ENCODE measurements at places on chromosomes 11 and 22.

DNA sequence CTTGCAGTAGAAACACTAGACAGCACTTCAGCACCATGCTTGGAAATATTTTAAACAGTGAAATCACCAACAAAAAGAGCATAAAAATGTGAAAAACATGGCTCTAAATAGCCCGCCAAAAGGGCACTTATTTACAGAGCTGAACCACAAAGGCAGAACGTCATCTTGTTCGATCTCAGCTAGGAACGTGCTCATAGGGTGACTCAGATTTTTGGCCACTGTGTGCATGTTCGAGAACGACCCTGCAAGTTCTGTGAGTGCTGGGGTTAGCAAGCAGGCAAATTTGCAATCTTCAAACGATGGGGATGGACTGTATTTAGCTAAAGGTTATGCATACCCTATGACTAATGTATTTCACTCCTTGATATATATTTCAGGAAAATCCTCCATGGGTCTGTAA, 30.6 kb downstream of the OR2AT4 start:
- no peak for DNase-seq

GRCh38 chr11:126601550-126602215, 246.2 kb downstream of the ST3GAL4 start:
- DNase-seq, result no peak

DNA sequence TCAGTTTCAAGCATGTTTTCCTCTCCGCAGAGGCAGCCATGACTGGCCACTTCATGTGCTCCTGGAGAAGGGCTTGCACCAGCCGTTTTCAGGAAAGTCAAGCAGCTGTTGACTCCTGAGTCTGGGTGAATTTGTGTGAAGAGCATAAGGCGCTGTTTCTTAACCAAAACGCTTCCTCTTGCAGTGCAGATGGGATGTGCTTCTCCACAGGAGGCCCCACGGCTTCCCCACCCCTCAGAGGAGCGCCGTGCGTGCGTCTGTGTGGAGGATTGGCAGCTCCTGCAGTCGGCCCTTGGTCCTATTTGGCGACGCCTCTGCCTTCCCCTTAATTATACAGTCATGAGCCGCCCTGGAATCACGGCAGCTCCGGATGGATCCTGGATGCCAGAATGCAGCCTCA, 54.1 kb upstream of the B3GAT1 start:
- no peak for DNase-seq

GRCh38 chr22:42271906-42272305, 1.5 kb upstream of the TCF20 start:
- no peak for DNase-seq

DNA sequence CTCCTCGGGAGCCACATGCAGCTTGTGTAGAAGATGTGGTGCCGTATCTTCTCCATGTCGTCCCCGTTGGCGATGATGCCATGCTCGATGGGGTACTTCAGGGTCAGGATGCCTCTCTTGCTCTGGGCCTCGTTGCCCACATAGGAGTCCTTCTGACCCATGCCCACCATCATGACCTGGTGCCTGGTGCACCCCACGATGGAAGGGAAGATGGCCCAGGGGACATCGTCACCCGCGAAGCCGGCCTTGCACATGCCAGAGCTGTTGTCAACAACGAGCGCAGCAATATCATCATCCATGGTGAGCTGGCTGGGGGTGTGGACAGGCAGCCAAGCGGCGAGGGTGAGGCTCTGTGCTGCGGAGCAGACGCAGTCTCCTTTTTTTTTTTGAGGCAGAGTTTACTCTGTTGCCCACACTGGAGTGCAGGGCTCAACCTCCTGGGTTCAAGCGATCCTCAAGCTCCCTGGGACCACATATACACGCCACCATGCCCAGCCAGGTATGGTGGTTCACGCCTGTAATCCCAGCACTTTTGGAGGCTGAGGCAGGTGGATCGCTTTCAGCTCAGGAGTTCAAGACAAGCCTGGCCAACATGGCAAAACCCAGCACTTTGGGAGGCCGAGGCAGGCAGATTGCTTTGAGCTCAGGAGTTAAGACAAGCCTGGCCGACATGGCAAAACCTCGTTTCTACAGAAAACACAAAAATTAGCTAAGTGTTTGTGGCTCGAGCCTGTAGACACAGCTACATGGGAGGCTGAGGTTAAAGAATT, 17.3 kb upstream of the EP300 start:
- DNase-seq, result no peak

- DNase-seq, result no peak
Observed at GRCh38 chr11:31442086-31442485, 67.3 kb downstream of the IMMP1L start.

- DNase-seq, result no peak
Observed at GRCh38 chr11:119335655-119336543, 1.6 kb downstream of the RNF26 start.

- DNase-seq, result no peak
Observed at GRCh38 chr11:17531071-17531600, 13.1 kb downstream of the USH1C start.

DNA sequence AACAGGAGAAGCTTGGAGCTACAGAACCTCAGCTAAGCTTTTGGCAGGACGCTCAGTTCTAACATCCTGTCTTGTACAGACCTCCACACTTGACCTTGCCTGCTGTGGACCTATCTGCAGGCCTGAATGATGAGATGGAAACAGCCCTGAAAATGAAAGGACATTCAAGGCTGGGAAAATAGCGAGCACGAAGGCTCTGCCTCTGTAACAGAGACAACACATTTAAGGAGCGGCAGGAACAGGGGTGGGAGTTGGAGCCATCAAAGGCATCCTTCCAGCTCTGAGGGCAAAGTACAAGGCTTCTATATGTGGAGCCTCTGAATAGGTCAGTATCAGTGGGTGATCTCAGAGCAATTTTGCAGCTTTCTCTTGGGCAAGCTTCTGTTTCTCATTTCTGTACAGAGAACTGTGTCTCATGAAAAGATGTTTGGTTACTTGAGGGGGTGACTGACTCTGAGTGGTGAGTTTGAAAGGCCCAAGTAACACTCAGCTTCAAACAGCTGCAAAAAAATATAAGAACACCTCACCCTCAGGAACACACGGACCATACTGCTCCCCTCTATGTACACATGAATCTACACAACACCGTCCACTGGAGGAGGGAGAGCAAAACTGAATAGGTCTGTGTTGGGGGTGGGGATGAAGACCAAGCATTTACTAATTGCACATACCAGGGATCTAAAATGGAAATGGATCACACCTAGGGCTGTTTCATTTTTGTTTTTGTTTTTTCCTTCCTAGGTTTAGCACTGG, 101.6 kb downstream of the CCDC81 start:
- DNase-seq, result no peak

DNA sequence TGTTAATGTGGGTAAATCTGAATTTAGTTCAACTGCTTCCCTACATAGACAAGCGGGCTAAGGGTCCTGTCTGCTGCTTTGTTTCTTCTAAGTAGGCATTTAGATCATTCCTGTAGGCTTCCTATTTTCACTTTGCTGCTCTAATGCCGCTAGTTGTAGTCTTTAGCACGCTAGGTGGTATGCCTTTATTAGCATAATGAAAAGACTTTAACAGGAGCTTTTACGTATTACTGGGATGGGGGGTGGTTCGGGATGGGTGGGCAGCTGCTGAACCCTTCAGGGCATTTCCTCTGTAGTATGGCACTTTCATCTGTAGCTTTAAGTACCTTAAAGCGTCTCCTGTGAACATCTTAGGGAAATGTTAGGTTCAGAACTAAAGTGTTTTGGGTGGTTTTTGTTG, 85.3 kb downstream of the GGT1 start:
- DNase-seq, result no peak

DNA sequence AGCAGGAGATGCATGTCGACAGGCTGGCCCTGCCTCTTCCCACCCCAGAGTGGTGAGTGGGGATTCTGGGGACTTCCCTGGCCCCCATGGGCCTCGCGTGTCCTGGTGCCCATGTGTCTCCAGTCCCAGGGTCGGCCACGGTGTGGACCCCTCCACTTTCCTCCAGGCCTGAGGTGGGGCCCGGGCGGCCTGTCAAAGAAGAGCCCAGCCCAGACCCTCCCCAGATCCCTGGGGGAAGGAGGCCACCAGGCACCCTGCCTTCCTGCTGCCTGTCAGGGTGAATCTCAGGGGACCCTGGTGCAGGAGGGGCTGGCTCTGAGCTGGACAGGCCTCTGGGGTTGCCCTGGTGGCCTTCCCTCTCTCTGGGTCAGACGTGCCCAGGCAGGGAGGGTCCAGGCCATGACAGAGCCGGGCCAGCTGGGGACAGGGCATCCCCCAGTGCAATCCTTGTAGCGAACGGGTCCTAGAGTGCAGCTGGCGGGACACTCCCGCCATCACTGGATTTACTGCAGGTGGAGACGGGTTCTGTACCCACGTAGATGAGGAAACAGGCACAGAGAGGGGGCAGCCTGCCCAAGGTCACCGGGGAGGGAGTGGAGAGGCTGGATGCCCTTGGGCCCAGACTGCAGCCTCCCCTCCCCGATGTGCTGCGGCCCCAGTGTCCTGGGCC, 13.5 kb upstream of the MUC6 start:
- no peak for DNase-seq

DNA sequence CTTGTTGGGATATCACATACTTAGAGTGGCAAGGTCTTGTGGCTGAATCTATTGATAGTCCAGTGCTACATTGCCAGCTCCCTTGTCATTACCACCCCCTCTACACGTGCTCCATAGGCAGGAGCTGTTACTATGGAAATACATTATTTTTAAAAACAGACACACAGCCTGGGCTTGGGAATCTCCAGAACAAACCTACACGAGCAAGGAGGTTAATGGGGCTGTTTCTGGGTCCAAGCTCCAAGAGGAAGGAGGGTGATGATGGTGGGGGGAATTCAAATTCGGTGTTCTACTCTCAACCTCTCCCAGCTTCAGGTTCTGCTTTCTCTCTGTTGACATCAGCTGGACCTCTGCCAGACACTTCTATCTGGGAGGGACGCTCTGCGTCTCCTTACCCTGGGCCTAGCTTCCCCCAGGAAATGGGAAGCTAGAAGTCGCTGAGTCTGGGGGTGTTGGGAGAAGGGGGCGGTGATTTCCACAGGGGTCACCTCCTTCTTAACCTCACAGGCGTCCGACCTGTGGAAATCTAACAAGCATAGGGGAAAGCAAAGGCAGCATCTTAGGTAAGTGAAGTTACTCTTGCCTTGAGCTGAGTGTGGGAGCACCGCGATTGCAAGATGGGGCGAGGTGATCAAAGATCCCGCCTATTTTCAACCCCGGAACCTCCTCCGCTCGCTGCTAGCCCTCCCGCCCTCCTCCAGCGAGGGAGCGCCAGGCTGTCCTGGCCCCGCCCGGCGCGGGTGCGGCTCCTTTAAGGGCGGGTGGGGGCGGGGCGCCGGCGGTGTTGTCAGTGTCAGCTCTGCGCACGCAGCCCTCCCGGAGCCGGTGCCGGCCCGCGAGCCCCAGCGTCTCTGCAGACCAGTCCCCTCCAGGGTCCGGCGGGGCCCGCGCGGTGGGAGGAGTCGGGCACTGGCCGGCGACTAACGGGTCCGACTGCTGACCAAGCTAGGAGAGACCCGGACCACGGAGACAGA, at the start of gene C2CD2L:
Gene C2CD2L (plus strand): TSS at position 781 of the 974 bp plus-strand sequence. CDS start 398 bp downstream, outside the sequence.
- peak; percentile 96 for DNase-seq

DNA sequence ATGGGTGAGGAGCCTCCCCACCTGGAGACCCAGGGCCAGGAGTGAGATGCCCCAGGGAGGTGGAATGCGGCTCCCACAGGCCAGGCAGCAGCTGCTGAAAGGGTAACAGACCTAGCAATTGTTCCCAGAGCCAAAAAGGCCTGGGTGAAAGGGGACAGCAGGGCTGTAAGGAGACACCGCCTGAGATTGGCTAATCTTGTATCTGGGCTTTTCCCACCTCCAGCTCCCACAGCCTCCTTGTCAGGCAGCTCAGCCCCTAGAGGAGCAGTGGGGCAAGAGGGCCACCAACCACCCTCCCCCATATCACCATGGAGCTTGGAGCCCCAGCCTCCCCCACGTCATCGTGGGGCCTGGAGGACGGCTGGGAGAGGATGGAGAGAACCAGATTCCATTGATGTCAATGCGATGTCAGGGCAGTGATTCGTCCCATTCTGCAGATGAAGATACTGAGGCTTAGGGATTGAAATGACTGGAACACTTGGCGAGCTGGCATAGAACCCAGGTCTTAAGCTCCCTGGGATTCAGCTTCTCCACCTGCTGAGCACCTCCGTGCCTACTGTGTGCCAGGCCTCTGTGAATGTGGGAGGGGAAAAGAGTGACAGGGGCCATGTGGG, 2.9 kb upstream of the MGAT3 start:
- no peak for DNase-seq

GRCh38 chr22:48795664-48796063, 1032.0 kb downstream of the BRD1 start:
- no peak for DNase-seq

GRCh38 chr11:73265278-73265810, 6.8 kb upstream of the P2RY6 start:
- DNase-seq, result no peak
